ENCODE measurements at places on chromosomes 2 and 18.

DNA sequence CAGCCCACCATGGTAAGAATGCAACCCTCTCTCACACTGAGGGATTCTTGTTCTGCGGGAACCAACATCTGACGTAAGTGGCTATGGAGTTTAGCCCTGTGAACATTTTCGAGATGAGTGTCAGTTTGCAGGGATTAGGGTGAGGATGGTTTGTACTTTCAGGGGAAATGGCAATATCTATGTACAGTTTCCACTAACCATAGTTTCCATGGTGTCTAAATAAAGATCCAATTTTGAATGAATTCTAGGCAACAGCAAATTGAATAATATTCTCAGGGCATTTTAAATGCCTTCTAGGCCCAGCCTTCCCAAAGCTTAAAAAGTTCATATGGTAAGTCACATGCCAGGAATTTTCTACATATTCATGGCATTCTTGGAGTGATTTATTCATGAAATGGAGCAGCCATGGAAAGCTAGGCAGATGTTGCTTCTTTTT, 105.4 kb upstream of the MMADHC start:
- no peak for DNase-seq

DNA sequence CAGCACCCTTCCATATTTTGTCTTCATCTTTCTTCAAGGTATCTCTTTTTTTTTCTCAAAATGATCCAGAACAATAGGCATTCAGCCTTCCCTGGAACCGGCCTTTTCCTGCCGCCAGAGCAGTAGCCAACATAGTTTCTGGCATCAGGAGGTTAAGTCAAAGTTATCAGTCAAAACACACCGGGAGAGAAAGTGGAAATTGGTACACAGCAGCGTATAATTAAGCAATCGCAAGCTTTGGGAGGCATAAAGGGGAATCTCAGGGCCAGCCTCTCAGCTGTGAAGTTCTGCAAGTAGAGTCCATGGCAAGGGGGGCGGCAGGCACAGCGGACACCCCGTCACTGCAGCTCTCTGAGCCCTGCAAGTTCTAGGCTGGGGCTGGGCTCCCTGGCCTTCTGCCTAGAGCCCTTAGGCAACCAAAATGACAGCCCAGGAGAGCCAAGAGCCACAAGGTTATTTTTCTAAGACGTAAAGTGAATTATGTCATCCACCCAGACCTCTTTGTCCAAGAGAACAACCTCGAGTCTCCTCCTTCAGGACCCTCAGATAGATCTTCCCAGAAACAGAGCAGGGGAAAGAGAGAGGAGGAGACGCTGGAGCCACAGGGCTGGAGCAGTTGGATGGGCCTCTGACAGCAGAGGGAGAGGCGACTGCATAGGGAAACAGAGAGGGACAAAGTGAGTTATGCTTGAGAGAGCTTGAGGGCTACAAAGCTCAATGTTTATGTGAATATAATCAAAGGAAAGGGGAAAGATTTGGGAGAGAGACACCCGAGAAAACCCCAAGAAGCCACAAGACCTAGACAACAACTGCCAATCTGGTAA, 114.7 kb downstream of the BCL2L11 start:
- no peak for DNase-seq

GRCh38 chr2:240593026-240593702, 6.6 kb downstream of the CAPN10 start:
- no peak for DNase-seq

DNA sequence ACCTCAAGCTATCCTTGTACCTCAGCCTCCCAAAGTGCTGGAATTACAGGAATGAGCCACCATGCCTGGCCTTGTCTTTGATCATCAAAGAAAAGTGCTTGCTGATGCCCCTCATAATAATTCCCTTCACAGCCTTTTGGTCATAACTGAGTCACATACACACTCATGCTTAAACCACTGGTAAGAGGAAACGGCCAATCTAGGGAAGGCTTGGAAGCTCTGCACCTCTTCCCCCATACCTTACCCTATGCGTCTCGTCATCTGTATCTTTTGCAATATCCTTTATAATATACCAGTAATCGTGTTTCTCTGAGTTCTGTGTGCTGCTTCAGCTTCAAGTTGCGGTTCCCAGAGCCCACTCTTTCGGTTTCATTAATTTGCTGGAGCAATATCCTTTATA, 4.8 kb upstream of the RNF138 start:
- DNase-seq, result no peak

GRCh38 chr18:26052505-26052904, 37.9 kb downstream of the SS18 start:
- no peak for DNase-seq

DNA sequence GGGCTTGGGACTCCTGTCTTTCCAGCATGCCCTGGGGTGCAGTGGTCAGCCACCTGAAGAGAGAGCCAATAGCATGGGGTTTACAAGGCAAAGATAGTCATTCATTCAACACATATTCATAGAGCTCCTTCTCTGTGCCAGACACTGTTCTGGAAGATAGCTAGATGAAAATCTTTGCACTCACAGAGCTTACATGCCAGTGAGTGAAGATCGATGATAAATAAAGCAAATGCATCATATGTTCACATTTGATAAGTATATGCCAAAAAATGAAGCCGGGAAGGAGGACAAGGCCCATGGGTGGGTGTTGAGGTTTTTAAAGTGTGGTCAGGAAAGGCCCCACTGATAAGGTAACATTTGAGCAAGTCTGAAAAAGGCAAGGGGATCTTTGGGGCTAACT, 130.8 kb upstream of the CDCA7 start:
- peak; percentile 43 for DNase-seq

All from CMK (cell line).